ENCODE measurements at places on chromosomes 5 and 9.

GRCh38 chr5:97499605-97500004 is 316.6 kb upstream of the RIOK2 start:
- DNase-seq, result no peak

DNA sequence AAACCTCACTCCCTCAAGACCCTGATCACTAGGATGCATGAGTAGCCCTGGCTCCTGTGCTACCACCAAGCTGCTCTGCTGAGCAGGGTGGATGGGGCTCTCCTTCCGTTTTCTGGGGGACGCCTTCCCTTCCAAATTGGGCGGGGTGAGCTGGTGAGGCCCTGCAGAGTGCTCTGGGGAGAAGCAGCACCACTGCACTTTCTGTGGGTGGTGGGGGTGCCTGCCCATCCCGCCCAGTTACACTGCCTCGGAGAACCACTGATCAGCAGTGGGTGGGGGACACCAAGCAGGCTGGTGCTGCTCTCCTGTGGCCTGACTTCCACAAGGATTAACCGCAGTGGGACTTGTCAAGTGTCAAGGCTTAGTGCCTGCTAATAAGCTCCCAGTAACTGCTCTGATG is 19.0 kb downstream of the GFPT2 start:
- no peak for DNase-seq

GRCh38 chr9:21825637-21826036 is 23.2 kb downstream of the MTAP start:
- DNase-seq, result no peak

- DNase-seq, result no peak
These were observed 23.8 kb downstream of the SVEP1 start for GRCh38 chr9:110555551-110556331.

- DNase-seq, result no peak
These were observed 26.6 kb upstream of the TRMT10B start for GRCh38 chr9:37727013-37727412.

- peak; percentile 62 for DNase-seq
These were observed 33.0 kb downstream of the IRF1 start for GRCh38 chr5:132457371-132458225.

DNA sequence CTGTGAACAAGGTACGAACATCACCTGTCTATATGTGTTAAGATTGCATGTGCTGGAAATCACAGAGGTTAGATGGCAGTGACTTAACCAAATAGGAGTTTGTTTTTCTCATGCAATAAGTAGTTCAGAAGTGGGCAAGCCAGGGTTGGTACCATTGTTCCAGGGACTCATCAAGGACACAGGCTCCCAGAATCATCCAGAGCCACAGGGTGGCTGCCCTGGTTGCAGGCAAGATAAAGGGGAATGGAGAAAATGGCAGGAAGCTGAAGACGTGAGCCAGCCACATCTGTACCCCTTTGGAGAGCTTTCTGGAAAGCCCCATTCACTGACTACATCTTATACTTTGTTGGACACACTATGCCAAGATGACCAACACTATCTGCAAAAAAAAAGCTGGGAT is 126.0 kb upstream of the IL12B start:
- no peak for DNase-seq

DNA sequence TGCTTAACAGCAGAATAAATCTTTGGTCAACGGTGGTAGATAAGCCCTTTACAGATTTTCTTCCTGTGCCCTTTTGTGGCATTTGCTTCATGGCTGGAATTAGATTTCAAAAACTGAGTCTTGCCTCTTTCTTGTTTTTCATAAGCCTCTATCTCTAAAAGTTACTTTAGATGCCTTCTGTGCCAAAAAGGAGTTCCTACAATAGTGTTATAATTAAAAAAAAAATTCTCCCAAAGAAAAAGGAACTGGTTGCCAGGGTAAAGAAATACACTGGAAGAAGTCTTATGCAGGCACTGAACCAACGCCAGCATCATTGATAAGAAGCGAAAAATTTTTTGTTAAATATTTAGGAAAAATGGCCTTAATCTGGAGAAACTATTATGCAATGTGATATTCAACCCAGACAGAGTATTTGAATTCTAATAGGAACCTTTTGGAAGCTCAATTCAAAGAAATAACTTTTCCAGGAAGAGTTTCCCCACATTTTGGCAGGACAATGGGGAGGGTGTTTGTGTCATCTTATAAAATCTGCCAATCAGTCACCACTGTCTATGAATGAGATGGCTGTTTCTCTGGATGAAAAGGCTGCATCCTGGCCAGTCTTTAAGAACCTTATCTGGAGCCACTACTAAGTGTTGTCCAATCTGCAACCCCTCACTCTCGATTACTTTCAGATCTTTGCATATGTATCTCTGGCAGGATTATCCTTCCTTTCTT is 608.1 kb downstream of the PDE4D start:
- no peak for DNase-seq

DNA sequence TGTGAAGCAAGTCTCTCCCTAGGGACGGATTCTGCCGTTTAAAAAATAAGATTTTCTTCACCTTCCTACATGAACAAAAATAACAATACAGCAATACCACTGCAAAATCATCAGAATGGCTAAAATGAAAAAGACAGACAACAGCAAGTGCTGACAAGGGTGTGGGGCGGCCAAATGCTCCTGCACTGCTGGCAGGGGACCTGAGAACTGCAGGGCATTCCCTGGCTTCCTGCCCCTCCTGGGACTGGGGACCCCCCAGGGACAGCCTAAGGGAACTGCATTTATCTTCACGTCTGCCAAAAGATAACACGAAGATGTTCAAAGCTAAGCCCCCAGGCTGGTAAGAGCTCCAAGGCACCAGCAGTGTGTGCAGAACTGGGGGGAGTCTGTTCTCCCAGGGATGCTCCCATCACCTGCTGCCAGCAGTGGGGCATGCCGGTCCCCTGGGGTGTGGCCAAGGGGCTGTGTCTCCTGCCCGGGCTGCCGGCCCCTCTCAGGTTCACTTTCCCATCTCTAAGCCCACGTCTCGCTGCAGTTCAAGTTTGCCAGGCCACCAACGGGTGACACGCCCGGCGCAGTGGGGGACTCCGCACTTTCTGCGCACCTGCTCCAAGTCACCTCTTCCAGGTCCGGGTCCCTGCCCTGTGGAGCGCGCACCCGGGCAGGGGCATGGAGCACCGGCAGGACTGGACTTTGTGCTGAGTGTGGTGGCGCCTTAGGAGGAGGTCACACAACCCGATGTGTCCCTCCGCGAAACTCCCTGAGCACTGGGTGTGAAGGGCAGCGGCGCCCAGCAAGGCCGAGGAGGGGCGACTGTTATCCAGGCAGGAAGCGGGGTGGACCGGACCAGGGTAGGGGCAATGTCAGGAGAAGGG is 4.5 kb upstream of the EGFL7 start:
- DNase-seq, result no peak

GRCh38 chr9:120289098-120289497 is 290.9 kb downstream of the CDK5RAP2 start:
- no peak for DNase-seq
